NCI-H510A treated with DMSO at 0.1 percent for 48 hours (cell line): ENCODE measurements at places on chromosomes 5 and 9.

DNA sequence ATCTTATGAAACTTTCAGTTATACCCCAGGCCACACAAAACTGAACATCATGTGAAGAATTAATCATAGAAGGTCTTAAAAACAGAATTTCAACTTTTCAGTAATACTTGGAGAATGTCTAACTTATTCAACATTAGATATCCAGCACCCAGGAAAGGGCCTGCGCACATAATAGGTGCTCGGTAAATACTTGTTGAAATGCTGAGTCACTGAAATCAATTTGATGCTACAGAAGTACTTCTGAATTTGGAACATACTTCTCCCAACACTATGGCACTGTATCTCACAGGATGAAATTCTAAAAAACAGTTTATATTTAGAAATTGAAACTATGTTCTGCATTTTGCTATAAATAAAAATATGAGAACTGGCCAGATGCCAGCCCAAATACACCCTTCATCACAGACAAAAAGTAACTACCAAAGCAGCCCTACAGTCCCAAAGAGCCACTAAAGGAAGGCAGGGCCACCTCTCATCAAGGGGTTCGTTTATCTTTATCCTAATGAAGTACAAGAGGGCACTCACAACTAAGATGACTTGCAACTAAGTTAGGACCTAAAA lies 26.5 kb downstream of the MRPS27 start:
- DNase-seq, result no peak

DNA sequence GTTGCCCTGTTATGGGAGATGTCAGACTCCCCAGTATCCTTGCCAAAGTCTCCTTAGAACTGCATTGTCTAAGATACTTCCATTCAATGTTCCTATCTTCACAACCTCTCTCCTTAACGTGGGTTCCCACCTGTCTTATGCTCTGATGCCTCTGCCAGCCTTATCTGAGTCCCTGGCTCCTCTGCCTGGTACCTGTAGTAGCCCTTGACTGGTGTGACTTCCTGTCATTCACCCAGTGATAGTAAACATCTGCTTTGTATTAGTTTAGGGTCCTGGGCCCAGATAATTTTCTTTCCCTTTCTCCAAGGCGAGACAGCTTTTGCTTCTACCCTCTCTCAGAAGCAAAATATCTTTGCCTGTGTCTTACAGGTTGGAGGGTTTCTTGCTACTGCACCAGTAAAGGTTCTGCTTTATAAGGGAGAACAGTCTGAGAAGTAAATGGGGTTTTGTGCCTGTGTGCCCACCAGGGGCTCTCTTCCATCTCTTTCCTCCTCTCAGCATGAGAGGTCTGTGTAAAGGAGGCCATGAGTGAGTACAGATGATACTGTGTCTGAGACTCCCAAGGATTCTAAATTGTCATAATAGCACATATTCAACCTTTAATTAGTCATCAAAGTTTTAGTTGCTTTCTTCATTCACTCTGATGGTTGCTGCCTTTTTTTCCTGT lies 220.8 kb downstream of the PRR16 start:
- no peak for DNase-seq

GRCh38 chr5:87120518-87121303 lies 147.0 kb upstream of the RASA1 start:
- peak; percentile 2 for DNase-seq

- no peak for DNase-seq
Measured at GRCh38 chr9:98226957-98227356, 28.5 kb downstream of the TBC1D2 start.

DNA sequence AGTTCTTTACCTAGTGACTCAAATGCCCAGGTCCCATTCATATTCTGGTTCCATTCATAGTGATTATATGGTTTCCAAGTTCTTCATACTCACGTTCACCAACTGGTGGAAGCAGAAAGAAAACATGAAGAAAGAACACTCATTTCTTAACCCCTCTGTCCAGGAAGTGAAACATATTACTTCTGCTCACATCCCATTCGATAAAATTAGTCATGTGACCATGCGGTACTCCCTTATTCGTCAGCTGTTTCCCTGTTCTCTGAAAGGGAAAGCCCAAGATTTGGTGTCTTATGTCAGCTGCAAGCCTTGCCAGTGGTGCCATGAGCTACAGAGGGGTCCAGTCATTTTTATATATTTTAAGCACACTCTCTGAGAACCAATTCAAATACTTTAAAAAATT lies 387.0 kb upstream of the DMAC1 start:
- DNase-seq, result no peak

DNA sequence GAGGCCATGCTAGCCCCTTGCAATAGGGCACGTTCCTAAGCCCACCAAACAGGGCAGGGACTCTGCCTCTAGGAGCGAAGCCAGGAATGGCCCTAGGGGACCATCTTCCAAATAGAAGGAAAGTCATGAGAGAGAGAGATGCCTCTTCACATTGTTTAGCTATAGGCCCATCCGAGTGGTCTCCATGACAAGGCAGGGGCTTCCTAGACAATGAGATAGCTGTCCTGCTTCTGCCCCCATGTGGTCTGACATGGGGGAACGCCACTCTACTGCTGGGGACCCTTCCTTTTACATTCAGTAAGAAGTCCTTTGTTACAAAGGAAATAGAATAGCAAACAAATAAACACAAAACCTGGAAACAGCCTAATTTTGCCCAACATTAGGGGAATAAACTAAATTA lies 17.9 kb upstream of the KIF4B start:
- DNase-seq, result no peak

GRCh38 chr9:9764821-9765220 lies 848.0 kb downstream of the PTPRD start:
- DNase-seq, result no peak

DNA sequence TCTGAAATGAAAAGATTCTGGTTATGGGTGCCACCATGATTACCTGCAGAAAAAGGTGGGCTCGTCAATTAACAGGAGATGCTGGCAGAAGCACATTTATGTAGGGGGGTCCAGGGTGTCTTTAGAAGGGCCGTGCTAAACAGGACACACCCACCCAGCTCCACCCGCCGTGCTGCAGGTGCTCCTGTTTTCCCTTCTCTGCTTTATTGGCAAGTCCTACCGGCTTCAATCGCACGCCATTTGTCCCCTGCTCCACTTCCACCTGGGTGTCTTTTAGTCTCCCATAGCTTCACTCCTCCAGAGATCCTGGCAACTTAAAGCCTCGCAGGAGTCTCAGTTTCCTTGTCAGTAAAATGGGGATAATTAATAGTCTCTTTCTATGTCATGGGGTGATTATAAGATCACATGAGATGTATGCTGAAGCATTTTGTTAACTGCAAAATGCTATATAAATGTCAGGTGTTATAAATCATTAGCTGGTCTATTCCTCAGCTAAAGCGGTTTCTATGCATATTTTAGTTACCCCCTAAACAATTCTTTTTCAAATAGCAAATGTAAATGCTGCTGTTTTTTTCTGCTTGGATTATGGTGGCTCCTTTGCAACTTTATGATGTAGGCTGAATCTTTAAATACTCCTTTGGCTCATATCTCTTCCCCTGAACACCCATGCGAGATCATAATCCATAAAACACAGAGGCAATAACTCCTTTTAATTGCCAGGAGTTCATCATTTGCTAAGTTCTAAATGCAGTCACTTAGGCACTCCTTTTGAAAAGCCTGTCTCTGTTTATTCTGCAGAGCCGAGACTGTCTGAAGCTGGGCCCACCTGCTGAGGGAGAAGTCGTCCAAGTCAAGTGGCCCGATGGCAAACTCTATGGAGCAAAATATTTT lies 406.9 kb downstream of the KDM4C start:
- no peak for DNase-seq

DNA sequence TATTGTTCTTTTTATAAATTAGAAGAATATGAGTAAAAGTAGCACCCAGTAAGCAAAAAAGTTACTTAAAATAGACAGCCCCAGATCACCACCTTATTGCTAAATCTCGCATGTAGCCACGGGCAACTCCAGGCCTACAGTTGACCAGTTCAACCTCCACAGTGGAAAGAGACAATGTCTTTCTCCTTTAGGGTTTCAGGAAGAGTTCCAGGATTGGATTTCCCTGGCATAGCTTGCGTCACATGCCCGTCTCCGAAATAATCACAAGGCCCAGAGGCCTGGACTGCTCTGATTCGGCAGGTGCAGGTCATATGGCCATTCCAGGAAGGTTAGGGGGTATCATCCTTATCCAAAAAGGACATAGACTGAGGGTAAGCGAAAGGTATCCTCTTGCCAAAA lies 9.9 kb upstream of the PFDN1 start:
- no peak for DNase-seq

DNA sequence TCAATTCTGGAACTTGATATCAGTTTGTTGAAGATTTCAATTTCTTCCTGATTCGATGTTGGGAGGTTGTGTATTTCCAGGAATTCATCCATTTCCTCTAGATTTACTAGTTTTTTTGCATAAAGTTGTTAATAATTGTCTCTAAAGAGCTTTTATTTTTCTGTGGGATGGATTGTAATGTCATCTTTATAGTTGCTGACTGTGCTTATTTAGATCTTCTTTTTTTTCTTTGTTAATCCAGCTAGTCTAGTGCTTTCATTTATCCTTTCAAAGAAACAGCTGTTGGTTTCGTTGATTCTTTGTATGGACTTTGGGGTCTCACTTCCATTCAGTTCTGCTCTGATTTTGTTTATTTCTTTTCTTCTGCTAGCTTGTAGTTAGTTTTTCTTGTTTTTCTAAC lies 302.0 kb upstream of the DMAC1 start:
- no peak for DNase-seq

DNA sequence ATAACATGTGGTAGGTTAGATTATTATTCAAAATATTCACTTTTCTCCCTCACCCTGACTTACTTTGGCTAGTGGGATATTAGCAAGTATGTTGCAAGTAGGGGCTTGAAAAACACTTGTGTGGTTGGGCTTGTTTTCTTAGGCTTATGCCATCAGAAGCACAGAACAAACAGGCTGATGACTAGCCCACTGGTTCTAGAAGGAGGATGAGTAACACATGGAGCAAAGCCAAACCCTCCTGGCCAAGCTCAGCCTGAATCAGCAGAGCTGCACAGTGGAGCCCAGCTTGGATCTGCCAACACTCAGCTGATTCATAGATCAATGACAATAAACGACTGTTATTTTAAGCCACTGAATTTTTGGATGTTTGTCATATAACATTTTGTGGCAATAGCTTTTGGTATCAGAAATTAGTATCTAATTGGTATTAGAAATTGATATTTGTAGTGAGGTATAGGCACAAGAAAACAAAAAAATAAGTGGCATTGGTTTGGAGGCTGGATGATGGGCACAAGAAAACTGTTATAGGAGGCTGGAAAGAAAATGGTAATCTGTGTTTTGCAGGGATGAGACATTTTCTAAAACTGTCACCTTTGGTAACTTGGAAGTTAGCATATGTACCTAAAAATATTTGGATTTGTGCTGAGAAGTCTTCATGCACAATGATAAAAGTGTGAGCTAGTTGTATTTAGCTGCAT lies 46.1 kb upstream of the ZBED3 start:
- DNase-seq, result peak; percentile 13
